ENCODE measurements at places on chromosomes 16 and 17.

DNA sequence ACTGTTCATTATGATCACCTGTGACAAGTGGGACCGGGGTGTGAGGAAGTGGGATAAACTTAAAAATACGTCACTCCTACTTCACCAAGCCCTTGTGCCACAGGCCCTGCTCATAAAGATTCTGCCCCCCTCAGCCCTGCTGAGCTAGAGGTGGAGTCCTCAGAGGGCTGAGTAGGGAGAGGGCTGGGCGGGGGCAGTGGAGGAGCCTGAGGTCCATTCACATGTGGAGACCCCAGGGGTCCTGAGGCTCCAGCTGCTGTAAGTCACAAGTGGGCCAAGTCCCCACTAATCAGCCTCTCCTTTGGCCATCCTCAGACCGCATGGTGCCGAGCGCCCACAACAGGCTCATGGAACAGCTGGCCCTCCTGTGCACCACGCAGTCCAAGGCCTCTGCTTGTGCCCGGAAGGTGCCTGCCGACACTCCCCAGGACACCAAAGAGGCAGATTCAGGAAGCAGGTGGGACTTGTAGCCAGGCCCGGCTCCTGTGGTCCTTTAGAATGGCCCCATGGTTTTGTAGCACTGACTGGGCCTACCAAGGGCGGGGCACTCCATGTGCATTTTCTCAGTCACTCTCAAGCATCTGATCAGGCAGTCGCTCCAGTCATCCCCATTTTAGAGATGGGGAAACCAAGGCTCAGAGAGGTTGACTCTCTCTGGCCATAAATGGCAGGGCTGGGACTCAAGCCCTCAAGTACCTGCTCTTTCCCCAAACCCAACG lies 10.4 kb downstream of the DNAAF8 start:
- DNase-seq, result no peak

- DNase-seq, result no peak
Measured at GRCh38 chr17:48552466-48553189, 7.7 kb upstream of the HOXB2 start.

DNA sequence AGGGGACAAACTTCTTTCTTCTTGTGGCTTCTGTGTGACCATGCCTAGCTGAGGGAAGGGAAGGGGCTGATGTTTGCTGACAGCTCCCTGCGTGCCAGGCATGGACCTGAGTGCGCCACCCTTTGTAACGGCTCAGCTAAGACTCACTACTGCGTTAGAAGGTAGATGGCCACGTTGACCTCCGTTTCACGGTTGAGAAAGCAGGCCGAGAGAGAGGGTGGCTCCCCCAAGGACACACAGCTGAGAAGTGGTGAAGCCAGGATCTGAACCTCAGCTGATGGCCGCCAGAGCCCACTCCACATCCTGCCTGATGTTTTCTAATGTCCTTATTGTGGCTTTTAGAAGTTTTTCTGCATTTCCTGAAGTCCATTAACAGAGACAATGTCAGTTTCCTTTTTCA lies 45.1 kb downstream of the RGS9 start:
- DNase-seq, result no peak

- DNase-seq, result no peak
Measured at GRCh38 chr16:87076950-87077749, 240.0 kb downstream of the C16orf95 start.

- DNase-seq, result no peak
Measured at GRCh38 chr17:37558299-37558698, 50.9 kb downstream of the SYNRG start.

DNA sequence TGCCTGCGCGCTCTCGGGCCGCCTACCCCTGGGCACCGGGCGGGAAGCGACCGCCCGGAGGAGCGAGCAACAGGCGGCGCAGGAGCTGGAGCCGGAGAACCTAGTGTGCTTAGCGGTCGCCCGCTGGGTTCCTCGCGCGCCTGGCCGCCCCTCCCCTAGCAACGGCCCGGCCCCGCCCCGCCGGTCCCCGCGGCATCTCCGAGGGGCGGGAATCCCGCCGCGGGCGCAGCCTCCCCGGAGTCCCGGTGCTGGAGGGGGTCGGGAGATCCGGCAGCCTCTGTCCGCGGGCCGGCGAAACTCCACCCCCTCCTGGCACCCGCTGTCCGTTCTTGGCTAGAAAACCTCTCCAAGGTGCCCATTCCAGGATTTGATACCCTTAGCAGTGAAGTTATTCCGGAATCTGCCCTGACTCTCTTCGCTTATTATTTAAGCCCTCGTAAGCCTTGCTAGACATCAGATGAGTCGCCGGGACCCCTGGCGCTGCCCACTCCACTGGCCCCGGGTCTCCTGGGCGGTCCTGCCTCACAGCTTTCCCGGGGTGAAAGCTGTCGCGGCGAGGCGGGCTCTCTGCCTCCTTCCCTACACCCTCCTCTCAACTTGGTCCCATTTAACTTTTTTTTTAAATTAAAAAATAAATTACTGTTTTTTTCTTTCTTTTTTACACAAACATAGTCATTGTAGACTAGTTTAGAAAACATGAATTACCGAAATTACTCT lies at the start of gene RPRML:
Gene RPRML, minus strand, starts transcription at position 107 of the 717 bp plus-strand sequence. CDS start 246 bp downstream, outside the sequence.
- no peak for DNase-seq

DNA sequence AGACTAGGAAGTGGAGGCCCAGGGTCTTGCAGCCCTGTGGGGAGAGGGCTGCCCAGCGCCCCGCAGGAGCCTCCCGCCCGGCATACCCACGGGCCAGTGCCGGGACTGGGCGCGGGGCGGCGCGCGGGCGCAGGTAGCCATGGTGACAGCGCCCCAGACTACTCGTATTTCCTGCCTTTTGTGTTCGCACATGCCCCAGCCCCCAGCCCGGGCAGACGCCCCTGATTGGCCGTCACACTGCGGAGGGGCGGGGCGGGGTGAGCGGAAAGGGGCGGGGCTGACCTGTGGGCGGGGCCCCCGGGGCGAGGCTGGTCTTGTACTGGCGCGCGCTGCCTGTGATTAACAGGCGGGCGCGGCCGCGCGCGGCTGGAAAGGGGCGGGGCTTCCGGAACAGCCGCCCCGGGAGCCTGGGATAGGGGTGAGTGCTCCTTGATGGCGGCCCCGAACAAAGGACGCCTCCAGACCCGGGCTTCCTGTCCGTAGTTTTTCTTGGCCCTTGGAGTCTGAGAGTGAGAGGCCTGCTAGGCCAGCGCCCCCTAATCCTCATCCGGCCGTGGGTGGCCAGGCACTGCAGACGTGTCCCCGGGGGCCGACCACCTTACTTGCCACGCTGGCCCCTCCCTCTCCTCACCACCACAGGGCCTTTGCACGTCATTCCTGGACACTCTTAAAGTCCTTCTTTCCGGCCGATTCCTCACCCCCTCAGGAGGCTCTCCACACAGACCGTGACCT lies 71.0 kb downstream of the RAI1 start:
- DNase-seq, result peak; percentile 97

Data from chondrocyte (in vitro differentiated cells).